Activated naive CD8-positive, alpha-beta T cell treated with anti-CD3 and anti-CD28 coated beads, Interleukin-2, amount 10 ng/mL, durations not matched to agents 7 days and 5 days (primary cell): ENCODE measurements at places on chromosomes 1 and 21.

DNA sequence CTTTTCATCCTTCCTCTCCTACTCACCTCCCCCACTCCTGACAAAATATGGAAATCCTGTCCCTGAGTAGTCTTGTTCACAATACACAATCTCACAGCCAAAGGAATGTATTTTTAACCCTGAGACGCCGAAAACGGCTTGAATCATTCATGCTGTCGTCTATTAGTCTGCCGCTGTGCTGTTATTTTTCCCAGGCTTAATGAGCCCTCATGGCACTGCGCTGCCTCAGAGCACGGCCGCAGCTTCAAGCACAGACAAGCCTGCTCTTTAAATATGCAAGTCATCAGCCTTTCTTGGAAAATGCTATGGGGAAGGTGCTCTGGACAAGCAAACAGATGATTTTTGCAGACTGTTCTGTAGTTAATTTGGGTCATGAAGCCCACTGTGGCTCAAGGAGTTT, 302.7 kb downstream of the DISC1 start:
- H3K27me3 ChIP-seq: peaks cover 2% of the 10 kb centered on the region
- H3K27ac ChIP-seq: no peak overlapping the region
- no peaks in the 10 kb centered on the region for H3K4me1 ChIP-seq
- no peaks in the 10 kb centered on the region for H3K36me3 ChIP-seq
- H3K4me3 ChIP-seq: no peak overlapping the region

GRCh38 chr1:25503551-25504426, 39.6 kb upstream of the LDLRAP1 start:
- DNase-seq: peak; percentile 65
- H3K36me3 ChIP-seq: peaks cover 11% of the 10 kb centered on the region
- no peaks in the 10 kb centered on the region for H3K4me1 ChIP-seq
- no peak overlapping the region for H3K27ac ChIP-seq

DNA sequence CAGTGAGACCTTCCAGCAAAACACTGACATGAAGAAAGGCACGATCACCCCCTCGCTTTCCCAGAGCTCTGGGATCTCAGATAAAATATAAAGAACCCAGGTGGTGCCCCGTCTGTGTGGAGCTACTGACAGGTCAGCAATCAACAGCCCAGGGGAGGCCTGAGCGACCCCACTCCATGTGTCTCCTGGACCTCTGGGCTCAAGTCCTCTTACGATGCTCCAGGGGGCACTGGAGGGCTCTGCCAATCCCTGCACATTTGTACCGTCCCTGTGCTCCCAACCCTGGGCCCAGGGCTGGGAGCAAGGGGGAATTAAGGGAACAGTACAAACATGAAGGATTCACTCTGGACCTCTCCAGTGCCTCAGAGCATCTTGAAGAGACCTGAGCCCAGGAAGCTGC, 12.5 kb downstream of the S100A7A start:
- H3K4me1 ChIP-seq: no peaks in the 10 kb centered on the region
- H3K36me3 ChIP-seq: no peaks in the 10 kb centered on the region
- peaks cover 3% of the 10 kb centered on the region for H3K27me3 ChIP-seq
- H3K27ac ChIP-seq: no peak overlapping the region
- DNase-seq: no peak

GRCh38 chr1:98203466-98203865, 282.6 kb upstream of the DPYD start:
- no peak overlapping the region for H3K27ac ChIP-seq
- no peak for DNase-seq
- H3K4me1 ChIP-seq: no peaks in the 10 kb centered on the region
- H3K36me3 ChIP-seq: no peaks in the 10 kb centered on the region
- no peak overlapping the region for H3K4me3 ChIP-seq

GRCh38 chr1:75083223-75083622, 51.0 kb upstream of the LHX8 start:
- no peaks in the 10 kb centered on the region for H3K27me3 ChIP-seq
- H3K27ac ChIP-seq: no peak overlapping the region
- DNase-seq: no peak
- H3K36me3 ChIP-seq: no peaks in the 10 kb centered on the region

- peak within 1 kb of the TSS; percentile 79 for H3K4me3 ChIP-seq
- peaks cover 43% of the 10 kb centered on the region for H3K4me1 ChIP-seq
- H3K27ac ChIP-seq: peak within 1 kb of the TSS; percentile 75
- DNase-seq: no peak
- no peaks in the 10 kb centered on the region for H3K36me3 ChIP-seq
These were observed at the start of gene TNFSF4 for GRCh38 chr1:173206816-173207568. TSS of gene TNFSF4 (minus strand) at chr1:173207331. CDS start at chr1:173207176, 155 bp downstream.

DNA sequence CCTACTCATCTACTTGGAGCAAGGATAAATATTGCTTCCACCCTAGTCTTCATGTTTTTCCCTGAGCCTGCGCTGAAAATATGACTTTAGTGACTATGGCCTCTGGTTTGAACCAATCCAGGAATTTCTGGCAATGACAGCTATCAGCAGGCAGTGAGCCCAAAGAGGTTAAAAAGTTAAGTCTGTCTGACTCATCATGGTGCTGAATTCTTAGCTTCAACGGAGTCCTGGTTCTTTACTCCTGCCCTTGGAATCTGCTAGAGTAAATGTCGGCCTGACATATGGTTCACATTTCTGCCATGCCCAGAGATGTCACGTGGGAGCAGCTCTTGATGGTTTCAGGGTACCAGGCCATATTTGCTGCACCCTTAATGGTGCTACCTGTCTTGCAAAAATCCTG, 351.6 kb upstream of the PLXNA2 start:
- no peak for DNase-seq
- no peak overlapping the region for H3K27ac ChIP-seq
- no peaks in the 10 kb centered on the region for H3K36me3 ChIP-seq
- H3K4me3 ChIP-seq: no peak overlapping the region
- H3K27me3 ChIP-seq: peaks cover under 1% of the 10 kb centered on the region
- H3K4me1 ChIP-seq: no peaks in the 10 kb centered on the region

DNA sequence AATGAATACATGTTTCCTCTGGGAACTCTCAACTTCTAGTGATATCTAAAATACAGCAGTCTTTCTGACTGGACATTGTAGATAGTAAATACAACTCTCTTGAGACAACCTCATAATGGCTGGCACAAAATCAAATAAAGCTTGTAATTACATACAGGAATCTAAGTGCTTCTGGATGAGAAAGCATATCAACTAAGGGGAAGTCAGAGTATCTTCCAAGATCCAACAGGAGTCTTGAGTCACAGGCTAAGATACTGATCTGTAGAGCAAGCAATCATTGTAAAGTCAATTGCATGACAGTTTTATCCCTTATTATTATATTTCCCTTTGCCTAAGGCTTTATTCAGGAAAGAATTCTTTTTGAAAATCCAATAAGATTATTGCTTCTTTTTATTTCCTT, 249.9 kb downstream of the LRRIQ3 start:
- H3K27me3 ChIP-seq: no peaks in the 10 kb centered on the region
- H3K4me1 ChIP-seq: no peaks in the 10 kb centered on the region
- H3K36me3 ChIP-seq: no peaks in the 10 kb centered on the region
- no peak overlapping the region for H3K4me3 ChIP-seq
- no peak overlapping the region for H3K27ac ChIP-seq

DNA sequence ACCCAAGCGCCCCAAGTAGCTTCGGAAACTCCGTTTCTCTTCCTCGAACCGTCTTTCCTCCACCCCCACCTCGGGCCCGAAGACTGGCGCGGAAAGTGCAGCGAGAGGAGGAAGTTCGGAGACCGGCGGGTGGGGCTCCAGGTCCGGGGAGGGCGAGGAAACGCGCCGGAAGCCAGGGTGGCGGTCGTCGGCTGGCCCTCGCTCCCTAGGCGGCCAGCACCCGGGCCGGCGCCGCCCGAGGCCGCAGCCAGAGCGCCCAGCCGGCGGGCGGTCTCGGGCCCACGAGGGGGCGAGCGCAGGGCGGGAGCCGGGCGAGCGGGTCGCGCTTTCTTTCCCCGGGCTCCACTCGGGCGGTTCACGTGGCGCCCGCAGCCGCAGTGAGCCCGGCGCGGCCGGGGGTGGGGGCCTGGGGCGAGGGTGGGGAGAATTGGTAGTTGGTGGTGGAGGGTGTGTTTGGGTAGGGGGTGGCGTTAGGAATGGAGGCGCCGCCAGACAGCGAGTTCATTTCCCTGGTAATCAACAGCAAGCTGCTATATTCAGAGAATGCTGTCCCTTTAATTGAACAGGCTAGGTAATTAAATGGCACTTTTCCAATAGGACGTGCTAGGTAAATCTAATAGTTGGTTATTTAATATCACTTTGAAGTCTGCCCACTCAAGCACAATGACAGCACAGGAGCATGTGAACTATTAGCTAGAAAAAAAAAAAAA, 6.7 kb downstream of the LMO4 start:
- H3K27me3 ChIP-seq: no peaks in the 10 kb centered on the region
- peaks cover 26% of the 10 kb centered on the region for H3K36me3 ChIP-seq
- H3K4me3 ChIP-seq: peak overlapping the region; percentile 98
- peak; percentile 77 for DNase-seq
- H3K27ac ChIP-seq: peak overlapping the region; percentile 98

DNA sequence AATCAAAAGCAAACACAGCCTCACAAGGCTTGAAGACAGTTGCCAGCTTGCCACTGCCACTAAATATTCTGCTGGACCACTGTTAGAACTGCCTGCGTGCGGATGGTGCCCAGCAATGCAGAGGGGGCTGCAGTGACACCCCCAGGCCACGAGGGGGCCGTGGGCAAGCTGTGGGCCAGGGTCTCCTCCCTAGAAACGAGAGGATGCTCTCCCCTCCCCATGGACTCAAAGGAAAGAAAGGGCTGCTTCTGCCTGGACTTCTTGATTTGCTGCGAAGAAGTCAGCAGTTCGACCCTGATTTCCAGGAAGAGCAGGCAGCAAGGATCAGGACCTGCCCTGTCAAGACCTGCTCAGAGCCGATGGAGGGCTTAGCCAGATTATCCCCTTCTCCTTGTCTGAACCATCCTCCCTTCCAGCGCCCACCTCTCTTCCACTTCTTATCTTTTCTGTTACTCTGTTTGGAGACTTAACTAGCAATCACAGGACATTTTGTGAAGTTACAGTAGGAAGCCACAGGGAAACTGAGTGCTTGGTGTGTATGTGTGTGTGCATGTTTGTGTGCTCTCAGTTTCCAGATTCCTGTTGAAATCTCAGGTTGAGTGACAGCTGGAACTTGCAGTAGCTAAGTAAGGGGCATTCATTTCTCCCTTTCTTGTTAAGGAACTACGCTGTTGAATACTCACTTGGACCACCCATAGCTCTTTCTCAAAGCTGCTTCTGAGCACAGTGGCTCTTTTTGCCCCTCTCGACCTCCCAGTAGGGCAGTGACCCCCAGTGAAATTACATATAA, 2.7 kb downstream of the MAN1C1 start:
- peaks cover 76% of the 10 kb centered on the region for H3K4me1 ChIP-seq
- DNase-seq: peak; percentile 68
- peak overlapping the region; percentile 94 for H3K4me3 ChIP-seq

DNA sequence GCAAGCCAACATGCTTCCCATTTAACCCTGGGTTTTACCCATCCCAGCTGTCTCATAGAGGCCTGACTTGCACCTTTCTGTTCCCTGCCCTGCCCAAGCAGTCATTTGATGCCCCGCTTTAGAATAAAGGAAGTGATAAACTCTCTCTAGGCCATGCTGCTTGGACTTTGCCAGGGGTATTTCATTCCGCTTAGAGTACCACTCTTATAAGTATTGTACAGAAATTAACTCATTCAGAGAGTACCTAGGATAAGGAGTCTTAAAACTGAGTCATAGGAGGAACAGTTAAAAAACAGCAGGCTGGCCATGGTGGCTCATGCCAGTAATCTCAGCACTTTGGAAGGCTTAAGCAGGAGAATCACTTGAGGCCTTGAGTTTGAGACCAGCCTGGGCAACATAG, 21.0 kb upstream of the LYST start:
- H3K27me3 ChIP-seq: no peaks in the 10 kb centered on the region
- H3K27ac ChIP-seq: peak overlapping the region; percentile 95
- H3K4me1 ChIP-seq: peaks cover 42% of the 10 kb centered on the region
- peaks cover 2% of the 10 kb centered on the region for H3K36me3 ChIP-seq

- H3K27me3 ChIP-seq: peaks cover 4% of the 10 kb centered on the region
- H3K4me1 ChIP-seq: peaks cover 15% of the 10 kb centered on the region
- no peak overlapping the region for H3K27ac ChIP-seq
- no peak overlapping the region for H3K4me3 ChIP-seq
- DNase-seq: no peak
- peaks cover 2% of the 10 kb centered on the region for H3K36me3 ChIP-seq
These were observed 4.0 kb downstream of the RGS16 start for GRCh38 chr1:182600036-182600713.

DNA sequence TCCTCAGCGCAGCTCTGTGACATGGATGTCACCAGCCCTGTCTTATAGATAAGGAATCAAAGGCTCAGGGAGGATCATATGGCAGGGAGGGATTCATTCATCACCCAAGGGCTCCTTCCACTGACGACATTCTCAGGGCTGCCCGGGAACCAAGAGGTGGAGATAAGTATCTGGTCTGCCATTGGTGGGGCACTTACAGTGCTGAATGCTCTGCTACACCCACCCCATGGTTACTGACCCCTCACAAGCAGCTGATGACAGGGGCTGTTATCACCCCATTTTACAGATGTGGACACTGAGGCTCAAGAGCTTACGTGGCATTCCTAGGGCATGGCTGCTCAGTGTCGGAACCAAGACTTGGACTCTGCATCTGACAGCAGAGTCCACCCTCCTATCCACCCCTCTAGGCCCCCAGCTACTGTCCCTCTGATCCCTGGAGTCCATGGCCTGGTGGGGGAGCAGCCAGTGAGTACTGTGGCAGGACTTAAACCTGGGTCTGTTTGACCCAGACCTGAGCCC, 155.1 kb downstream of the PTPRU start:
- peaks cover 7% of the 10 kb centered on the region for H3K27me3 ChIP-seq
- no peaks in the 10 kb centered on the region for H3K4me1 ChIP-seq
- no peak overlapping the region for H3K27ac ChIP-seq
- no peaks in the 10 kb centered on the region for H3K36me3 ChIP-seq

DNA sequence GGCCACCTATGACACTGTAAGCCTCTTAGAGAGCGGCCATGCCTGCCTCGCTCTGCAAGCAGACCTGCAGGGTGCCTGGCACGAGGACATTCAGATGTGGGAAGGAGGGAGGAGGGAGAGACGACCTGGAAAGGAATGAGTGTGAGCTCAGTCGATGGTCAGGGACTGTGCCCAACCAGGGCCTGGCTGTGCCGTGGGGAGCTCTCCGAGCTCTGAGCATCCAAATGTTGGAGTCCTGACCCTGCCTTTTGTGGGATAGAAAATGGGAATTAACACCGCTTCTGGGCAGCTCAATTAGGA, 7.3 kb downstream of the CSTB start:
- H3K36me3 ChIP-seq: peaks cover 17% of the 10 kb centered on the region
- H3K4me3 ChIP-seq: no peak overlapping the region
- H3K27ac ChIP-seq: no peak overlapping the region
- H3K27me3 ChIP-seq: no peaks in the 10 kb centered on the region
- H3K4me1 ChIP-seq: peaks cover 7% of the 10 kb centered on the region

GRCh38 chr1:30632481-30632880, 90.9 kb downstream of the MATN1 start:
- no peak overlapping the region for H3K4me3 ChIP-seq
- no peaks in the 10 kb centered on the region for H3K4me1 ChIP-seq
- H3K27me3 ChIP-seq: peaks cover 6% of the 10 kb centered on the region
- H3K27ac ChIP-seq: no peak overlapping the region

DNA sequence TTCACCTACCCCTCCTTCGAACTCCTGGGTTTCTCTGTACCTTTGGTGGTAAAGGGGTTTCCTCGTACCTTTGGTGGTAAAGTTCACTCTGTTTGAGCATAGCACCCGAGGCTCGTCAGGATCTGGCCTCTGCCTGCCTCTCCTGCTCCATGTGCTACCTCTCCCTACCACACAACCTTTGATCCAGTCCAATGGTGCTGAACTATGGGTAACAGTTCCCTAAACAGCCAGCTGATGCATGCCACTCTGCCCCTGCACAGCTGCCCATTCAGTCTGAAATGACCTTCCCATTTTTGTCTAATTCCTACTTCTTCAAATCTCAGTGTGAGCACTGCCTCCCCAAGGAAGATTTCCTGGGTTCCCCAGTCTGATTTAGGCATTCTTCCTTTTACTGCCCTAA, 14.0 kb downstream of the OVAAL start:
- peaks cover 15% of the 10 kb centered on the region for H3K4me1 ChIP-seq
- H3K27ac ChIP-seq: no peak overlapping the region
- no peak for DNase-seq
